ENCODE measurements at places on chromosomes 2 and 18.

DNA sequence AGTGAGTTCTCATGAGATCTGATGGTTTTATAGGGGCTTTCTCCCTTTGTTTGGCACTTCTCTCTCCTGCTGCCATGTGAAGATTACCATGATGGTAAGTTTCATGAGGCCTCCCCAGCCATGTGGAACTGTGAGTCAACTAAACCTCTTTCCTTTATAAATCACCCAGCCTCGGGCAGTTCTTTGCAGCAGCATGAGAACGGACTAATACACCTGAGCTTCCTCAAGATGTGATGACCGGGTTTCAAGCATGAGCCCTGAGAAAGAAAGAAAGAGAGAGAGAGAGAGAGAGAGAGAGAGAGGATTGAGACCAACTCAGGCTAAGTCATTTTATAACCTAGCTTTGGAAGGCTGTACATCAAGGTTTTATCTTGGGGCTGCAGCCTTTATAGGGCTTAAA lies 167.7 kb upstream of the SERPINE2 start:
- DNase-seq = no peak

- no peak for DNase-seq
Measured at GRCh38 chr18:58069721-58070292, 25.8 kb downstream of the NEDD4L start.

- DNase-seq = no peak
Measured at GRCh38 chr2:38154395-38154794, 78.4 kb upstream of the CYP1B1 start.

GRCh38 chr2:12776521-12776961 lies 59.8 kb downstream of the TRIB2 start:
- DNase-seq = no peak

- no peak for DNase-seq
Measured at GRCh38 chr2:20439193-20439475, 7.7 kb upstream of the RHOB start.

DNA sequence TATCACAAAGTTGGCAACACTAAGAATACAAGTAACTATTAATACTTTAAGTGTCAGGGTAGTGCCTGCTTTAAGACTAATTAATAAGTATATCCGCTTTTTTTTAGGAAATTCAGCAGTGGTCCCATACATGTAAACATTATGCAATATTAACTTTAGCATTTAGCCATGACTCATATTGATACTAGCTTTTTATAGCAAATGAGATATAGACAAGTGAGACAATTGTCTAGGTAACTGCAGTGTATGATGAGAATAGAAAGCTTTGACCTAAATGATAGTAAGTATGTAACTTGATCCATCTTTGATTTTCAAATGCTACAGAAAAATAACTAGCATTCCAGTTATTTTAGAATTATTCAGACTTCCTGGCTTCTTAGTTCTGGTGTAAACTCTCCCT lies 27.4 kb upstream of the VRK2 start:
- DNase-seq = no peak

GRCh38 chr18:3383381-3383915 lies 66.5 kb upstream of the TGIF1 start:
- DNase-seq = no peak

- DNase-seq = no peak
Measured at GRCh38 chr2:144507441-144508171, 12.3 kb downstream of the ZEB2 start.

GRCh38 chr2:3099860-3100234 lies 277.8 kb downstream of the EIPR1 start:
- no peak for DNase-seq

- no peak for DNase-seq
Measured at GRCh38 chr2:105118960-105119359, 81.1 kb downstream of the MRPS9 start.

DNA sequence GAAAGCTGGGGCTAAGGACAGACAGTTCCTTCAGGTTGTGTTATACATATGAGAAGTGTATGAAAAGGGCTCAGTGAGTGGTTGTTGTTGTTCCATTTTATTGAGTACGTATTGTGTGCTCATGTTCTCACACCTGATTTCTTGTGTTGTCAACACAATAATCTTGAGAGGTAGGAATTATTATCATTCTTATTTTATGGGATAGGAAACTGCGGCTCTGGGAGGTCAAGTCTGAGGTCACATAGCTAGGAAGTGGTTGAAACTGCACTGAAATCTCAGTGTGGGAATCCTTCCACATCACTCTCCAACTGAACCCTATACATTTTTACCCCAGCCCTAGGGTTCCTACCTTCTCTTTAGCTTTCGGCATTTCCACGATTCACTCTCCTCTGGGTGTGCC lies 124.2 kb upstream of the CXCR4 start:
- no peak for DNase-seq

All from stimulated activated CD8-positive, alpha-beta memory T cell treated with anti-CD3 and anti-CD28 coated beads, Interleukin-15, amount 100 ng/mL, for 24 hours (primary cell).